ENCODE measurements at places on chromosomes 16 and 17.
A peak's percentile ranks its signal among the peaks of the same experiment; 100 is the strongest.

DNA sequence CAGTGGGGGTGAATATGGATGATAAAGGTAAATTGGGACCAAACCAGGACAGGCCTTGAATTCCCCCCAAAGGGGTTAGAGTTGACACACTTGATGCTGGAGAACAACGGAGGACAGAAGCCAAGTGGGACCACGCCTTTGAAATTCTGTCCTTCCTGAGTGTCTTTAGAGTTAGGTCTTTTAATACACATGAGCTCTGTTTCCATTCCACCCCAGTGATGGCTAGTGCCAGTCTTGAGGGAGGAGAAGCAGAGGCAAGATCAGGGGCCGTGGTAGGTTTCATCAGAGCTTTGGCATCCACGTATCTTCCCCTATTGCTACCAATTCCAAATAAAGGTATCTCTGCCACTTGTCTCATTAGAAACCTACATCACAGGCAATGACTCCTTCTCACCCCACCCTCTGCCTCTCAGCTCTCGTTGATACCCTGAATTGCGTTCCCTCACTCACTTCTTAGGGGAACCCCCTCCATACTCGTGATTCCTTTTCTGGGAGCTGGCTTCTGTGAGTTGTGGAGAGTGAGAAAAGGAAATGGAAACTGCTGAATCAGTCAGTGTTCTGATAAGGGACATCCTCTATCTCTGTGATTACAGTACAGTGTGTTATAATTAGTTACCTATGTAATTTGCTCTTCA lies 2.4 kb upstream of the CCL3L1 start:
- DNase-seq: no peak

DNA sequence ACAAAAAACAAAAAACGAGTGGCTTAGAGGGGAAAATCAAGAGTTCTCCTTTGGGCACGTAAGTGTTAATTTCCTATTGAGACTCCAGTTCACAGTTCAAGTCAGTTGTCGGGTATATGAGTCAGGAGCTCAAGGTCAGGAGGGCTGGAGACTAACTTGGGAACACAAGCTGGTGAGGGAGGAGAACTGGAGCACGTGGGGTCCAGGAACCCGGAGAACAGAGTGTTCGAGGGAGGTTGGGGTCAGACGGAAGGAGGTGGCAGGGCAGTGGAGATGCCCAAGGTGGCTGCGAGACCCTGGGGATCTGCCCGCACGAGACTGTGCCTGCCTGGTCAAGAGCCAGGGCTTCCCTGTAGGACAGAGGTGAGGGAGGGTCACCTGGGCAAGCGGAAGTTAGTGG lies 12.0 kb downstream of the ALDH3A1 start:
- DNase-seq: no peak

DNA sequence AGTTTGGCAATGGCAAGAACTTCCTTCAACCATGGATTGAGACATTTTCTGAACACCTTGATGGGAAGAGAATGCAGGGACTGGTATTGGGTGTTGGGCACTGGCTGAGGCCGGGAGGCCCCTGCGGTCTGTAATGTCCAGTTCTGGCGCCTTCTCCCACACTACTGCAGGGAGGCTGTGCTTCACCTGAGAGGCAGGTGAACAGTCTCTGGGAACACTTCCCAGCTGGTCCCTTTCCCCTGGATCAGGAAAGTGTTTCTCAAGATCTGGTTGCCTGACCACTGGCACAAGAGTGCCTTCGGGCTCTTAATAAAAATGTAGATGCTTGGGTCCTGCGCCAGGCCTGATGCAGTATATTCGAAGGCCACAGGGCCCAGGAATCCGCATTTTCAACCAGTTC lies 28.5 kb upstream of the NAT9 start:
- DNase-seq: no peak

DNA sequence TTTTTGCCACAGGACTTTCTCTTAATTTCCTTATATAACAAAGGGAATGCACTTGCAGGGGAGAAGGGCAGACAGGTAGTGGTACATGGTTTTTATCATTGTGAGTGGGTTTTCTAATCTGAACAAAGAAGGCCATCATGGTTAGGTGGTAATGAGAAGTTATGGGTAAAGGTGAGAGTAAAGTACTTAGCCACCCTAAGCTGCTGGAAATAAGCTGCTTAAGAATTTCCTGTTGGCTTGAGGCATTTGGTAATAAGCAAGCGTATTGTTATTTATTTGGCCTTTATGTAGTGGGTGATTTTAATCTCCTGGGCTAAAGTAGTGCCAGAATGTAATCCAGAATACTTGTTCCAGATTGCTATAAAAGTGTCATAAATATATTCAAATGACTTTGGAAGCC lies 27.1 kb downstream of the TAC4 start:
- DNase-seq: no peak

DNA sequence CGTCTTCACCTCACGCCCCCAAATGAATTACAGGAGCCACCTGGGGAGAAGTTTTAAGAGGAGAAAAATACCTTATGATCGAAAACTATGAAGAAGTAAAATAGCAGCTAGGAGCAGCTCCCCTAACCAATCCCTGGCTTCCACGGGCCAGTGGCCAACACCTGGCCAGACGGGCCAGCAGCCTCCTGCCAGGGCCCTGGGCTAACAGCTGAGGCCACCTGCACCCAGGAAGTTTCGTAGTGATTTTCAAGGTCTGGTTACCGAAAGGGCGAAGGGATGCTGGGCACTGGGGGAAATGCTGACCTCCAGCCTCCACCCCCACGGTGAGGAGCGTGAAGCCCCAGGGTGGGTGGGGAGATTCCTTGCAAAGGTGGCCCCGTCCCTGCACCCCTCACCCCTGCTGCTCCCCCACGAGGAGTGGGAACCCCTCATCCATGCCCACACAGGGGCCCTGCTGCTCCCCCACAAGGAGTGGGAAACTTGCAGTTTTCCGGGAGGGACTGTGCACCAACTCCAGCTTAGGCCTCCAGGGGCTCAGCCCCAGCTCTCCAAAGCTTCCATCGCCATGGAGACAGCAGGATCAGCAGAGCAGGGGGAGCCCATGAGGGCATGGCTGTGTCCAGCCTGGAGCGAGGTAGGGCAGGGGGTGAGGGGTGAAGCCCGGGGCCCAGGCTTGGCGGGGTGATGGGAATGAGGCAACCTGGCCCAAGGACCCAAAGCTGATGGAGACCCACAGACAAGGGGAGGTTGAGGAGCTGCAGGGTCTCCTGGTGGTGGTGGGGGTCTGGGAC lies 31.9 kb upstream of the ACSF3 start:
- no peak for DNase-seq

DNA sequence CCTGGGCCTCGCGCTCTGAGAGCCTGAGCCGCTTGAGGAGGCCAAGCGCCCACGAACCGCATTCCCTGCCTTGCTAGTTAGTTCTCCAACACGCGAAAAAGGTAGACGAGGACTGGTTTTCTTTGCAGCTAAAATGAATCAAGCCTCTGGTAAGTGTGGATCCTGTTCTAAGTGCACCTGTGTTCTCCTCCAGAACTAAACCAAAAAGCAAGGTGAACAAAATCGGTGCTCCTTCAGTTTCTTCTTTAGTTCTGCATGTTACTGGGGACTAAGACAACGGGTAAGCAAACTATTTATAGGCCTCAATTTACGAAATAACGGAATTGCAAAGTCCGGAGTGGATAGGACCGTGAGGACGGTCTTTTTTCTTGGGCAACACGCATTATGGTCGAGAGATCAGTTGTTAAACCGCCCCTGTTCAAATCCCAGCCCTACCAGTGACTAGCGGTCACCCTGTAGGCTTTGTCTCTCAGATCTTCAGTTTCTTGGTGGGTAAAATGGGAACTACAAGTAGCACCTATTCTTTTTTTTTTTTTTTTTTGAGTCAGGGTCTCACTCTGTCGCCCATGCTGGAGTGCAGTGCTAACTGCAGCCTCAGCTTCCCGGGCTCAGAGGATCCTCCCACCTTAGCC lies 993 bp upstream of the ANKRD11 start:
- DNase-seq: no peak

DNA sequence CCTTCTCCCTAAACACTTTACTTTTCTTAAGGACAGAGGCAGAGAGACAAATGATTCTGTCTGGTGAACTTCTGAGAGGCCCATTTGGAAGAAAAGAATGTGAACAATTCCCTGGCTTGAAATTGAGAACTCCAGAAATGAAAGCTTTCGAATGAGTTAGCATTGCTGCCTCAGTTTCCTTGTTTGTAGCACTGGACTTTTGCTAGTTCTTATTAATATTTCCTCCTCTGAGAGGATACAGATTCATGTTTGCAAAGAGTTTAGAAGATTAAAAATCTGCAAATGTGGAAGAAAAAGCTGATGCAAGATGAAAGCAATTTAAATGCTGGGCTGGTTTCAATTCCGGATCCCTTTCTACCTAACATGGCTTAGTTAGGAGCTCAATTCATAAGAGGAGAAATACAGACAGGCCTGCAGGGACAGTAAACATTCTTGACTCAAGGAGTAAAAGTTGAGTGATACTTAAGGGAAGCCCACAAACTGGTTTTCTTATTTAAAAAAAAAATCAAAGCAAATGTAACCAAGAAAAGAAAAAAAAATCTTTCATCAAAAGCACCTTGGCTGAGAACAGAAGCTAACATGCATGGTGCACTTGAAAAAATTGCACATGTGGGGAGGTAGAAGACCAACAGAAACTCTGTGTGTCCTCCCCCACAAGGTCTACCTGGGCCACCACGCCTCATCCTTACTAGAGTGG lies 27.1 kb downstream of the HNF1B start:
- DNase-seq: no peak

- DNase-seq: no peak
Measured at GRCh38 chr16:86048882-86049585, 150.1 kb downstream of the IRF8 start.

- no peak for DNase-seq
Measured at GRCh38 chr17:12554251-12554650, 111.4 kb upstream of the MYOCD start.

DNA sequence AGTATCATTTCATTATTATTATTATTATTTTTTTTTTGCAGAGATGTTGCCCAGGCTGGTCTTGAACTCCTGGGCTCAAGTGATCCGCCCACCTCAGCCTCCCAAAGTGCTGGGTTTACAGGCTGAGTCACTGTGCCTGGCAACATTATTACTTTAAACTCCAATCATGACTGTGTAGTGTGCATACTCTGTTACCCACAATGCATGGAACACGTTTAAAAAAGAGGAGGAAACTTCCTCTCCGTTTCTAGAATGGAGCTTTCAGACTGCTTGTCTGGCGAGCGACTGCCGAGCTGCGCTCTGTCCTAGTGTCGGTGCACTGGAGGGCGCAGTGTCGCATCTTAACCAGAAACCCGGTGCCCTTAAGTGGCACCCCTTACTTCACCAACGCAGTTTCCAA lies 22.1 kb upstream of the FASN start:
- DNase-seq: no peak

DNA sequence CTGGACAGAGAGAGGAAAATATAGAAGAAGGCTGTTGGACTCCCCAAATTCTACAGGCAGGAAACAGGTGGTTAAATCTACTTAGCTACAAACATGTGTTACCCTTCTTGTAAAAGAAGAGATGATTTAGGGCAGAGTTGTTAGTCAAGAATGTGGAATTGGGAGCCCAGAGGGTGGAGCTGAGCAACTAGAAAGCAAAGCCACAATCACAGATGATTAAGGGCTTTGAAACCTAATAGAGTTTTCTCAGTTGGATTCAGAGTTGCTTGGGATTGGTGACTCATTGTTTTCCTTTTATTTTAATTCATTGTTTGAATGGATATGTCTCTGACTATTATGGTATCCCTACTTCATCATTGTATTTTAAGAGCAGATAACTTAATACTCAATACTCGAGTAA lies 6.2 kb downstream of the ACSM5 start:
- no peak for DNase-seq

DNA sequence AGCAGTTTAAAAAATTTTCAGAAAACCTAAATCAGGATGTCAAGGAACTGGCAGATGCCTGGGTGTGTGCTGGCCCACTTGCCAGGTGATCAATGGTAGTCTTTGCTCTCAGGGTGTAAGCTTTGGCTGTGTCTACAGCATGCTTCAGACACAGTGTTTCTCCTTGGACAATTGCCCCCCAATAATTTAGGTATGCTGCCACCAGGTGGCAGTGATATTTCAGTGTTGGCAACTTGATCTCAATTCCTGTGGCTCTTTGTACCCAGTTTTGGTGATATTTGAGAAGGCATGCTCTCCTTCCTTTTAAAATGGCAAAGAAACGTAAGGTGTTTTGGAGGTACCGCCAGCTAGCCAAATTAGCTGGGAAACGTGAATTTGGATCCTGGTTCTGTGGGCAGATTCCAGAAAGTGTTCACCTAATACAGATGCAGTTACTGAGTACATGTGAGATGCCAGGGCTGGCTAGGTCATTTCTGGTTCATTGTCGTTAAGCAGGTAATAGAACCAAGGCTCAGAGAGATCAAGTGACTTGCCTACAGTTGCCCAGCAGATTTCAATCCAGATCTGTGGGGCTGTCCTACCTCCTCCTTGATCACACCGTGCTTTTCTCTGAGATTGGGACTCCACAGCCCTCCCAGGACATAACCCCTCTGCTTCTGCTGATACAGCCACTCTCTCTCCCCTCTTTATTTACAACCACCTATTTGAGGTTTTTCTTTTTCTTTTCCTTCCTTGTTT lies 155.6 kb upstream of the PLCG2 start:
- peak; percentile 86 for DNase-seq

DNA sequence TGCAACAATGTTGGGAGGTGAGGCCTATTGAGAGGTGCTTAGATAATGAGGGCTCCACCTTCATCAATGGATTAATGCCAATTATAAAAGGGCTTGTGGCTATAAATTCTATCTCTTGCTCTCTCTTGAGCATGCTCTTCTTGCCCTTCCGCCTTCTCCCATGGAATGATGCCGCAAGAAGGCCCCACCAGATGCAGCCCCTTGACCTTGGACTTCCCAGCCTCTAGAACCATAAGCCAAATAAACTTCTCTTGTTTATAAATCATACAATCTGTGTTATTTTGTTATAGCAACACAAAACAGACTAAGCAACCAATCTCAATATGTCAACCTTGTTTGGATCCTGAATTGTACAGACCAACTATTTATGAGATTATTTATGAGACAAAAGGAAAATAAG lies 20.0 kb downstream of the MYH10 start:
- no peak for DNase-seq

DNA sequence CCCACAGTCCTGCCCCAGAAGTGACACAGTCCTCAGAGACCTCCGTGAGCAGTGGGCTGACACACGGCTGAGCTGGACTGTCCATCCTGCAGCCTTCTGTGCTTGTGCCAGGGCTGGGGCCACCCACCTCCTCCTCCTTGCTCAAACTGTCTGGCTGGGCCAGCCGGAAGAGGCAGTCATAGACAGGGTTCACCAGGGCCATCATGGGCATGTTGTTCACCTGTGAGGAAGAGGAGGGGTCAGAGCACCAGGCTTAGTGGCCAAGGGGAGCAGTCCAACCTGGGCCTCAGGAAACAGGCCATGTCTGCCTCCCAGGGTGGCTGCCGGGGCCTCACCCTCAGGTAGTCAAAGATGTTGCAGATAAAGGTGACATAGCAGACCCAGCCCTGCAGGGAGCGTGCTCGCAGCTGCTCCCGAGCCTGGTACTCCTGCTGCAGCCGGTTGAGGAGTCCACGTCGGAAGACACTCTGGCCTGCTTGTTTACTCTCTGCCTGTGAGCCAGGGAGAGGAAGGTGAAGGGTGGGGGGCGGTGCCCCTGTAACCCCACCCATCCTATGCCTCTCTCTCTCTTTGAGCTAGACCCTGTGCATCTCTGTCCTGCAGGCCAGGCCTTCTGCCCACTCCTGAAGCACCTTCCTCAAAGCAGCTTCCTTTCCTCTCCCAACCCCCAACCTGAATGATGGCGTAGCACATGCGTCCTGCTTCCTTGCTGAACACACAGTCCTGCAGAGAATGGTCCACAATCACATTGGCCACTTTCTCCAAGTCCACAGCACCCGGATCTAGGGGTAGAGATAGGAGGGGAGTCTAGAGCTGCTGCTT lies 3.4 kb downstream of the MIF4GD start:
- DNase-seq: no peak

All from hematopoietic multipotent progenitor cell treated with erythropoietin and hydrocortisone succinate and interleukin-3 and kit ligand, for 17 days (in vitro differentiated cells).